Hepatocyte (in vitro differentiated cells): ENCODE measurements at places on chromosomes 4 and X. TPM values are rescaled to one million over a fixed set of nuclear protein-coding genes. Genes with fewer than 3 reads are reported as not detected.

Gene TRIM75
- 0.17 TPM in 1 of 2 replicates, not detected in the other for total RNA-seq

Gene THOC2
- total RNA-seq: 95.6 and 106 TPM in 2 replicates

Gene RASGEF1B
- total RNA-seq: 28.6 and 53.4 TPM in 2 replicates

Gene MAGEC3
- not detected in 2 replicates for total RNA-seq

Gene STPG2
- 0.17 and 0.24 TPM in 2 replicates for total RNA-seq

Gene PDZD4
- total RNA-seq: 1.6 and 2.8 TPM in 2 replicates

Gene SCD5
- 14.7 and 19.2 TPM in 2 replicates for total RNA-seq

Gene SSX3
- total RNA-seq: not detected in 2 replicates

Gene RBBP7
- 170 and 185 TPM in 2 replicates for total RNA-seq

Gene FAM114A1
- 127 and 140 TPM in 2 replicates for total RNA-seq

Gene TLR8
- total RNA-seq: 0.07 and 0.08 TPM in 2 replicates

Gene GABRE
- total RNA-seq: 15.1 and 15.5 TPM in 2 replicates

Gene AIFM1
- total RNA-seq: 54.9 and 60.0 TPM in 2 replicates

Gene VSIG1
- total RNA-seq: 12.8 and 22.5 TPM in 2 replicates

Gene TEX13D
- total RNA-seq: not detected in 2 replicates

Gene REELD1
- total RNA-seq: not detected in 2 replicates

Gene PCYT1B
- 17.1 and 19.8 TPM in 2 replicates for total RNA-seq

Gene STIM2
- total RNA-seq: 16.5 and 17.0 TPM in 2 replicates

Gene PPP1R3F
- total RNA-seq: 6.4 and 6.8 TPM in 2 replicates

GRCh38 chrX:49947781-49948180 is 25.4 kb downstream of the CLCN5 start:
- no peak for DNase-seq

DNA sequence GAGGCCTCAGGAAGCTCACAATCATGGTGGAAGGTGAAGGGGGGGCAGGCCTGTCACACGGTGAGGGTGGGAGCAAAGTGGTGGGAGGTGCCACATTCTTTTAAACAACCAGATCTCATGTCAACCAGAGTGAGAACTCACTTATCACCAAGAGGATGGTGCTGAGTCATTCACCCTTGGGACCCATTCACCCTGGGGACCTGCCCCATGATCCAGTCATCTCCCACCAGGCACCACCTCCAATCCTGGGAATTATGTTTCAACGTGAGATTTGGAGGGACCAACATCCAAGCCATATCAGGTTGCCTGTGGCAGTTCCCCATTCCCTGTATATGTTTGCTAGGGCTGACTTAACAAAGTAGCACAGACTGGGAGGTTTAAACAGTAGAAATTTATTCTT is 318.4 kb upstream of the CLNK start:
- DNase-seq: no peak

- no peak for DNase-seq
Observed at GRCh38 chrX:130645955-130646583, 244.3 kb downstream of the RBMX2 start.

DNA sequence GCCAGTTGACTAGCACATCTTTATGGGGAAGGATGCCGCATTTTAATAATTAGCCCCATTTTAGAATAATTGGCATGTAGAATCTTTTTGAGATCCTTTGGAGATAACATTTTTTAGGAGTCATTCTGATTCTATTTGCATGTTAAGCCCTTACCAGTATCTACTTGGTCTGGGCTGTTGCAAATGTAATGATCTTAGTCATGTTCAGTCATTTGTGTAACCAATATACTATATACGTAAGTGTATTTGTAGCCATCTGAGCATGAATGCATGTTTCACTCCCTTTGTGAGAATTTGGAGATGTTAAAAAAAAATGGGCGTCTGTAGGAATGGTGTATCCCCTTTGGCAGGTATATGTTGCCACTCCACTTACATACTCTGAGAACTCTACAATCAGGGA is 119.1 kb downstream of the TEX13A start:
- DNase-seq: no peak

GRCh38 chrX:9117851-9118250 is 83.9 kb upstream of the FAM9B start:
- DNase-seq: no peak

GRCh38 chrX:56805399-56805798 is 76.4 kb downstream of the NBDY start:
- DNase-seq: no peak

GRCh38 chrX:107687445-107687844 is 59.1 kb downstream of the PRPS1 start:
- DNase-seq: no peak

- peak; percentile 82 for DNase-seq
Observed at GRCh38 chrX:48071064-48071985, at the start of gene ZNF630. Gene ZNF630, minus strand, starts transcription at chrX:48071640. Its CDS starts 4,754 bp downstream, at chrX:48066886.

DNA sequence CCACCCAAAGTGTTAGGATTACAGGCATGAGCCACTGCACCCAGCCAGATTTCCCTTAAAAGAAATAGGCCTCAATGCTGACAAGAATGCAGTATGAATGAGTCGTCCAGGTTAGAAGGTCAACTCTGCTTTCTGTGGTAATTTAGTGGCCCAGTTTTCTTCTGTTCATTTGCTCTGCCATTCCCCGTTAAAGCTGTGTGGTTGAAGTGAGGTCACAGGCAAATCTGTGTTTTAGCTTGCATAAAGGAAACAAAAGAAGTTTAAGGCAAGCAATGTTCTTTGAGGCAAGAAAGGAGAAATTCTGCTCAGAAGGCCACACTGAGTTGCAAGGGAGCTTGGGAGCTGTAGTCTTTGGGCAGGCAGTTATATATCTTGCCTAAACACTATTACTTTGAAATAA is 176.8 kb downstream of the LARP7 start:
- no peak for DNase-seq

GRCh38 chr4:146632770-146633470 is 5.8 kb upstream of the POU4F2 start:
- DNase-seq: no peak

DNA sequence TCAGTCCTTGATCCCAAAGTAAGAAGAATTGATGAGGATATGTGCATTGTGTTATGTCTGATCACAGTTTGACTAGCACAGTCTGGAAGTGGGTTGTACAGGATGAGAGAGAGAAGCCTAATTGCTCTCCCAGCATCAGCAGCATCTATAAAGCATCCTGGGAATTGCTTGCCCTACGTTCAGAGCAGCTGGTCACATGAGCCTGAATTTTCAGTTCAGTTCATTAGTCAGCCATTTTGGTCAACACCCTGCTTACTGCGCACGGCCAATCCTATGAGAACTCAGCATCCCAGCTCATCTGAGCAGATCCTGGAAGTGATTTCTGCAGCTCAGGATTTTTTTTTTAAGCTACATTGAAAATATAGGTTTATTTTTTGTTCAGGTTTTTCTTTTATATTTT is at the start of gene RUFY3:
RUFY3 (plus strand) TSS at position 218 of the 400 bp plus-strand sequence. CDS start 610 bp downstream, outside the sequence.
- DNase-seq: peak; percentile 46

- no peak for DNase-seq
Observed at GRCh38 chr4:95363966-95364365, 184.8 kb downstream of the UNC5C start.

DNA sequence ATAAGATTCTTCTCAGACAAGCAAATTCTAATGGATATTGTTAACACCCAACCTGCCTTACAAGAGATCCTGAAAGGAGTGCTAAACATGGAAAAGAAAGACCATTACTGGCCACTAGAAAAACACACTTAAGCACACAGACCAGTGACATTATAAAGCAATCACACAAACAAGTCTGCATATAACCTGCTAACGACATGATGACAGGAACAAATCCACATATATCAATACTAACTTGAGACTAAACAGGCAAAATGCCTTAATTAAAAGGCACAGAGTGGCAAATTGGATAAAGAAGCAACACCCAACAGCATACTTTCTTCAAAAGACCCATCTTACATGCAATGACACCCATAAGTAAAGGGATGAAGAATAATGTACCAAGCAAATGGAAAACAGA is 100.5 kb upstream of the PCDH18 start:
- DNase-seq: no peak

DNA sequence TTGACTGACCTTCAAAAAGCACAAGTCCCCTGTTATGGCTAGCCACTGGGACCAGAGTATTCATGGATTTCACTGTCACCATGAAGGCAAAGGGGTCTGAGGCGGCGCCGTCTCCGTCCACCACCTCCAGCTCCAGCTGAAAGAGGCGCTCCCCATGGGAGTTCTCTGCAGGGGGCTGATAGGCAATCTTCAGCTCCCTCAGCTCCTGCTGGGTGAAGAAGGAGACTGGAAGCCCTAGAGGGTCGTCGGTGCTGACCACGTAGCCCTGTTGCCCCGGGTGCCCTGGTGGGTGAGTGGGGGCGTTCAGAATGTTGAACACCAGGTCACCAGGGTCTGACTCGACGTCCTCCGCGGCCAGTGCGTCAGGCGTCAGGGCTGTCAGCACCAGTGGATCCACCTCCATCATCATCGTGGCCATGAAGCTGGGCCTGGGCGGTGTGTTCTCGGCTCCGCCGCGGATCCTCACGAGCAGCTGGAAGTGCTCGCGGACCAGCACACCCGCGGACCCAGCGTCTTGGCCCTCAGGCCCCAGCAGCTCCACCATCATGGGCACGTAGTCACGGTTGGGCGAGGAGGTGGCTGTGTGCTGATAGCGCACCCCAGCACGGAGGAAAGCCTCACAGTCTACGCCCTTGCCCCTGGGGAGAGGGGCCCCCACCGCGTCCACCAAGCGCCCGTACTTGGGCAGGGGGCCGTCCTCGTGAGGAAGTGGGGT is 987 bp downstream of the FREM3 start:
- no peak for DNase-seq

DNA sequence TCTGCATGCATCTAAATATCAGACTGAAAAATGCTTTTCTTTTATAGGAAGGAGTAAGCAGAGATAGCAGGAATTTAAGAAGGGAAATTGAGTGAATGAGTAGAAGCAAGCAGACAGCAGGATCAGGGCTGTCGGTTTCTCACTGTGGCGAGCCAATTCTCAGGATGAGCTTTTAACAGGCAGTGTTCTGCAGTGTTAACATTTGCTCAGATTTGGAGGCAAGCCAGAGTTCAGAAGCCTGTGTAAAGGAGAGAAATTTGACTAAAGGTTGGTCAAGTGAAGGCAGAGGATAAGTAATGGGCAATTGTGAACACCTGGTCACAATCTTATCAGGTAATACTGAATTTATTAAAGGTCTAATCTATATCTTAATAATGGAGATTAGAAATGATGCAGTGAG is 133.3 kb upstream of the MAGEB16 start:
- no peak for DNase-seq

- DNase-seq: no peak
Observed at GRCh38 chr4:41590591-41590990, 52.6 kb downstream of the LIMCH1 start.

GRCh38 chrX:40651620-40652223 is 4.4 kb upstream of the CXorf38 start:
- peak; percentile 88 for DNase-seq

DNA sequence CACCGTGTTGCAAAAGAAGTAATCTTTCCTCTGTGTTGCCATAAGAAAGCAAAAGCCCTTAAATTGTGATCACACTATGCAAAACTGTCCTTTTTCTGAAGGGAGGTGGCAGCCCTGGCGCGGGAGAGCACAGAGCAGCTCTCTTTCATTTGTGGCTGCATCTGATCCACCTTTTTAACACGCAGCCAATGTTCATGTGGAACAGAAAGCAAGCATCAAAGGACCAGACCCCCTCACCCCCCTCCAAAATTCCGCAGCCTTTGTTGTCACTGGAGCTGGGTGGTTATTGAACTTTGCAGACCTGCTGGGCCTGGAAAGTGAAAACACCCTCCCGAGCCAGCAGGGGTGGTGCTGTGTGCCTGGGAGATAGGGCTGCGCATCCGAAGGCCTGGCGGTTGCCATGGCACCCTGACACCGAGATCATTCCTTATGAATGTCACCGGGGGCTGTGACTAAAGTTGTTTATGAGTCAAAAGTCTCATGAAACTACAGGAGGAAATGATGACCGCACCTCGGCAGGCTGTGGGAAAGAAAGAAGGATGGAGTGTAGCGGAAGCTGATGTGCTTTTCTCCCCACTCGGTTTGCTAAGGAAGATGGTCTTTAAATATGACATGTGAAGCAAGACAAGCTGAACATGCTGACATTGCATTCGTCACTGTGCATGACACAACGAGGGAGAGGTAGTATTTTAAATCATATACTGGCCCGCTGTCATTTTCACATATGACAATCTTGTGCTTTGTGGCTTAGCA is 367.4 kb downstream of the UNC5C start:
- no peak for DNase-seq
